ENCODE measurements at places on chromosomes 16 and 17.
A peak's percentile ranks its signal among the peaks of the same experiment; 100 is the strongest.

GRCh38 chr16:1674751-1675664 is 3.1 kb upstream of the JPT2 start:
- H3K36me3 ChIP-seq, result peaks cover 3% of the 10 kb centered on the region
- DNase-seq, result no peak
- peaks cover 6% of the 10 kb centered on the region for H3K4me1 ChIP-seq
- H3K4me3 ChIP-seq, result no peak overlapping the region
- no peak overlapping the region for H3K27ac ChIP-seq

DNA sequence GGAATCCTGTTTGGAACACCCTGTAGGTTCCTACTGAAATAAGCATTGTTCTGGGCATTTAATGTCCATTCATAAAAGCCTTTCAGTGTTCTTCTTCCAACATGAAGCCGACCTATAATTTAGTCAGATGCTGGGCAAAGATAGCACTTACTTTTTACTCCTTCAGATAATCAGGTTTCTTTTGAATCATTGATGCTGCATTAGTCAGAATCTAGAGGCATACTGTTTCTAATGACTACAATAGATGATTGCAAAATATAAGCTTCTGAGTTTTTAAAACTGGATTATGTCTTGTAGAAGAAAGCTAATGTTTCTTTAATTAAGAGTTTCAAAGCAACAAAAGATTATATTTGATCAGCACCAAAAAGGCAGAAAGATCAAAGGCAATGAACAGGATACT is 16.0 kb downstream of the MMD start:
- H3K27me3 ChIP-seq, result no peaks in the 10 kb centered on the region
- no peak overlapping the region for H3K27ac ChIP-seq
- no peak for DNase-seq
- H3K36me3 ChIP-seq, result peaks cover 81% of the 10 kb centered on the region

DNA sequence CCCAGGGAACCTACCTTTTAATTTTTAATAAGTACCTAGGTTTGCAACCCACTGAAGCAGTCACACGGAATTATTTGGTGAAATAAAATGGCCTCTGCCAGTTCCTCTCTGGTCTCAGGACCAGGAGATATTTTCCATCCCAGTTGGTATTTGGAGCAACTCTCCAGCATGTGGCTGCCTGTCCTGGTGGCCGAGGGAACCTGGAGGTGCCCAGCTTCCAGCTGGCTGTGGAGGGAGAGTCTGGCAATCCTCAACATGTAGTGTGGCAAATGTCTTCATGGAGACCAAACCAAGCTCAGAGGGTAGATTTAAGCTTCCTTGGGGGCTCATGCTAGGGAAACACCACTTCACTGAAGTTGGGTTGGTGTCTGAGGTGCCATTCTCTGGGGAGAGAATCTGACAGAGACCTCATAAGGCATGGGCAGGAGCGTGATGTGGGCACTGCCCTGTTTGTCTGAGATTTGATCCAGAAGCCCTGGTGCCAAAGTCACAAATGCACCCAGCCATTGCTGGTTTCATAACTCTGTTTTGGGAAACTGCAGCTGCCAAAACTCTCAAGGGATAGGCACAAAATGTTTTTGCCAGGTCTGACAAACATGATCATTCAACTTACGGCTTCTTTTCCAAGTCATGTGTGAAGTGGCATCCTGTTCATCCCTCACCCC is 2.8 kb downstream of the MT1X start:
- H3K27ac ChIP-seq, result peak overlapping the region; percentile 92
- peak; percentile 65 for DNase-seq
- peaks cover 38% of the 10 kb centered on the region for H3K4me1 ChIP-seq

GRCh38 chr17:40947929-40948328 is 10.5 kb upstream of the KRT23 start:
- no peak overlapping the region for H3K4me3 ChIP-seq
- no peak overlapping the region for H3K27ac ChIP-seq
- no peak for DNase-seq
- peaks cover 7% of the 10 kb centered on the region for H3K4me1 ChIP-seq
- H3K36me3 ChIP-seq, result no peaks in the 10 kb centered on the region

- H3K27me3 ChIP-seq, result no peaks in the 10 kb centered on the region
- H3K36me3 ChIP-seq, result peaks cover 36% of the 10 kb centered on the region
- H3K27ac ChIP-seq, result peak overlapping the region; percentile 87
- no peak for DNase-seq
- H3K4me3 ChIP-seq, result peak overlapping the region; percentile 91
These were observed 471 bp downstream of the PARD6A start for GRCh38 chr16:67661101-67661761.
